ENCODE measurements at places on chromosomes 3 and 15.

GRCh38 chr3:81033185-81033584, 728.3 kb downstream of the GBE1 start:
- DNase-seq, result no peak
- no peaks in the 10 kb centered on the region for H3K27me3 ChIP-seq
- no peak overlapping the region for H3K27ac ChIP-seq
- H3K4me1 ChIP-seq, result no peaks in the 10 kb centered on the region
- H3K4me3 ChIP-seq, result no peak overlapping the region

- H3K36me3 ChIP-seq, result no peaks in the 10 kb centered on the region
- peaks cover 3% of the 10 kb centered on the region for H3K4me1 ChIP-seq
- H3K27ac ChIP-seq, result no peak within 1 kb of the TSS
- H3K4me3 ChIP-seq, result no peak within 1 kb of the TSS
- DNase-seq, result peak; percentile 27
Measured at GRCh38 chr3:10816019-10816862, at the start of gene SLC6A11. Gene SLC6A11, plus strand, starts transcription at chr3:10816228. Its CDS starts 38 bp downstream, at chr3:10816266.

DNA sequence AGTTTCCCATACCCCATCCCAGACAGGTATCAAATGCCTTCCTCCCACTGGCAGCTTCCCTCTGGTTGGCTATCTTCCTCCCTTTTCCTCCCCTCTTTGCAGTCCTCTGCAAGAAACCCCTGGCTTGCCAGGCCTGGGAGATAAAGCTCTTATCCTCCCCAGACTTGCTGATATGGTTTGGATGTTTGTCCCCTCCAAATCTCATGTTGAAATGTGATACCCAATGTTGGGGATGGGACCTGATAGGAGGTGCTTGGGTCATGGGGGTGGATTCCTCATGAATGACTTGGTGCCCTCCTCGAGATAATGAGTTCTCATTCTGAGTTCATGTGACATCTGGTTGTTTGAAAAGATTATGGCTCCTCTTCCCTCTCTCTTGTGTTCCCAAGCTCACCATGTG, 32.2 kb upstream of the SNRK start:
- H3K36me3 ChIP-seq, result no peaks in the 10 kb centered on the region
- no peak for DNase-seq
- no peak overlapping the region for H3K27ac ChIP-seq
- no peaks in the 10 kb centered on the region for H3K4me1 ChIP-seq
- H3K4me3 ChIP-seq, result no peak overlapping the region
- H3K27me3 ChIP-seq, result no peaks in the 10 kb centered on the region

- no peak overlapping the region for H3K27ac ChIP-seq
- DNase-seq, result no peak
- peaks cover 3% of the 10 kb centered on the region for H3K4me1 ChIP-seq
- H3K36me3 ChIP-seq, result peaks cover 7% of the 10 kb centered on the region
- no peaks in the 10 kb centered on the region for H3K27me3 ChIP-seq
Measured at GRCh38 chr3:128610451-128611070, 40.1 kb downstream of the RPN1 start.

GRCh38 chr15:69636169-69636915, 183.7 kb downstream of the RPLP1 start:
- no peaks in the 10 kb centered on the region for H3K27me3 ChIP-seq
- H3K4me1 ChIP-seq, result no peaks in the 10 kb centered on the region
- no peak overlapping the region for H3K4me3 ChIP-seq
- no peak for DNase-seq
- H3K36me3 ChIP-seq, result no peaks in the 10 kb centered on the region
- no peak overlapping the region for H3K27ac ChIP-seq

GRCh38 chr3:71964170-71964569, 179.2 kb upstream of the PROK2 start:
- H3K27me3 ChIP-seq, result no peaks in the 10 kb centered on the region
- DNase-seq, result no peak
- H3K4me3 ChIP-seq, result no peak overlapping the region
- H3K36me3 ChIP-seq, result no peaks in the 10 kb centered on the region
- H3K4me1 ChIP-seq, result no peaks in the 10 kb centered on the region

- DNase-seq, result no peak
- peaks cover 3% of the 10 kb centered on the region for H3K36me3 ChIP-seq
- no peaks in the 10 kb centered on the region for H3K27me3 ChIP-seq
- H3K4me1 ChIP-seq, result peaks cover 3% of the 10 kb centered on the region
- H3K27ac ChIP-seq, result no peak overlapping the region
Measured at GRCh38 chr15:92391640-92392039, 2.0 kb upstream of the ST8SIA2 start.

GRCh38 chr3:18111796-18112232, 313.3 kb downstream of the SATB1 start:
- H3K27me3 ChIP-seq, result no peaks in the 10 kb centered on the region
- no peak overlapping the region for H3K4me3 ChIP-seq
- H3K4me1 ChIP-seq, result peaks cover 5% of the 10 kb centered on the region

- H3K4me3 ChIP-seq, result no peak overlapping the region
- no peak overlapping the region for H3K27ac ChIP-seq
- H3K4me1 ChIP-seq, result no peaks in the 10 kb centered on the region
- H3K27me3 ChIP-seq, result peaks cover 4% of the 10 kb centered on the region
Measured at GRCh38 chr3:32120471-32120870, 14.1 kb downstream of the GPD1L start.

DNA sequence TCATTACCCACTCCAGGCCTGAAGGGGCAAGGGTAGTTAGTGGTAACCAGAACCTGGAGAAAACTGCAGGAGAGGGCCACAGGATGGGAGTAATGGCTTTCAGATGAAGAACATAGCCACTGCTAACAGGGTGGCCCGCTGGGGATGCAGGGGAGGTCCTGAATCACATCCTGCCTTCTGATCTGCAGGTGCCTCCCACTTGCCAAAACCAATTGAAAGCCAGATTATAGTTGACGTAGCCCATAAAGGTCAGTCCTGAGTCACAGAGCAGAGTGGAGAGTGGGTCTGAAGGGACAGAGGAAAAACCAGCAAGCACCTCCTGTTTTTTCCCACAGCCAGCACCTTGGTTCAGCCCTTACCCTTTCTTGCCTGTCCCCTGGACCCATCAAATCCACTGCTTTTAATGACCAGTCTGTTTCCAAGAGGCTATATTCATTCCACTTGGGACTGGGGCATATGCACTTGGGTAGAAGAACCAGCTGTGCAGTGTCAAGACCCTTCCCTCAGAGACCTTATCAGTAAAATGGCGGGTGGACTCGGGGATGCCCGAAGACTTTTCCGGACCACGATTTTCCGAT, 646 bp upstream of the SLC35G2 start:
- H3K27ac ChIP-seq, result no peak overlapping the region
- peaks cover 15% of the 10 kb centered on the region for H3K4me1 ChIP-seq
- H3K27me3 ChIP-seq, result no peaks in the 10 kb centered on the region
- peak; percentile 5 for DNase-seq
- no peaks in the 10 kb centered on the region for H3K36me3 ChIP-seq

- peaks cover 16% of the 10 kb centered on the region for H3K4me1 ChIP-seq
- H3K27ac ChIP-seq, result no peak overlapping the region
- no peaks in the 10 kb centered on the region for H3K36me3 ChIP-seq
- no peak for DNase-seq
- no peaks in the 10 kb centered on the region for H3K27me3 ChIP-seq
- no peak overlapping the region for H3K4me3 ChIP-seq
Measured at GRCh38 chr15:41860049-41860828, 21.6 kb downstream of the PLA2G4B start.

- no peak overlapping the region for H3K4me3 ChIP-seq
- no peaks in the 10 kb centered on the region for H3K4me1 ChIP-seq
- no peak overlapping the region for H3K27ac ChIP-seq
- H3K27me3 ChIP-seq, result peaks cover 4% of the 10 kb centered on the region
- DNase-seq, result no peak
Measured at GRCh38 chr15:51200792-51201191, 106.1 kb upstream of the TNFAIP8L3 start.

GRCh38 chr3:116378077-116378476, 67.2 kb downstream of the LSAMP start:
- no peak overlapping the region for H3K27ac ChIP-seq
- H3K27me3 ChIP-seq, result no peaks in the 10 kb centered on the region
- DNase-seq, result no peak
- H3K4me1 ChIP-seq, result no peaks in the 10 kb centered on the region
- H3K36me3 ChIP-seq, result no peaks in the 10 kb centered on the region

DNA sequence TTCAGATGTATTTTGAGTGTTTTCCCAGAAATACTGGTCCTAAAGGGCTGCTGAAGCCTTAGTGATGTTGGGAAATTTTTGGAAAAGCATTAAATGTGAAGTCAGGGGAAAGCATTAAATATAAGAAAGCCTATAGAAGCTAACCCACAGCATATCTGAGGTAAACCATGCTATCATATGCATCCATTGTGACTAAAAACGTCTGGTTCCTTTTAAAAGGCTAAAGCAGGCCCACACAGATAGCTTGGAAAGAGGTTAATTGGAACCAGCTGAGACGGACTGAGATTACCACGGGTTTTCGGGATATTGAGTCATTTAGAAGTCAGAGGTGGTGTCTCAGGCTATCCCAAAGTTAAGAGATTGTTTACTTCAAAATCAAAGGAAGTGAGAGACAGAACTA, 78.2 kb downstream of the CYP19A1 start:
- no peaks in the 10 kb centered on the region for H3K4me1 ChIP-seq
- no peaks in the 10 kb centered on the region for H3K27me3 ChIP-seq
- H3K36me3 ChIP-seq, result no peaks in the 10 kb centered on the region
- no peak overlapping the region for H3K4me3 ChIP-seq
- DNase-seq, result no peak
- no peak overlapping the region for H3K27ac ChIP-seq

DNA sequence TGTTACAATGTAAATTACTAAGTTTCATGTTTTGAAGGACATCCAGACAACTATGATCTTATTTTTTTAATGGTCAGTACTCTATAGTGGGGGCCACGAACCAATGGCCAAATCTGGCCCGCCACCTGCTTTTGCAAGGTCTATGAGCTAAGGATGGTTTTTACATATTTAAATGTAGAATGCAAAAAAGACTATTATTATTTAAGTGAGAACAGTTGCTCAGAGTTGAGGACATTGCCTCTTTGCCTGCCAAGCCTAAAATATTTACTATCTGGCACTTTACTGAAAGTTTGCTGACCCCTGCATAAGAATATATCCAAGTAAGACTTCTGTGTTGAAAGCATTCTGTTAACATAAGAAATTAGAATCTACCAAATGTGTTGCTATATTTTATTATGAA, 163.7 kb upstream of the MDFIC2 start:
- H3K27me3 ChIP-seq, result no peaks in the 10 kb centered on the region
- DNase-seq, result no peak
- no peaks in the 10 kb centered on the region for H3K36me3 ChIP-seq
- no peaks in the 10 kb centered on the region for H3K4me1 ChIP-seq
- no peak overlapping the region for H3K27ac ChIP-seq

DNA sequence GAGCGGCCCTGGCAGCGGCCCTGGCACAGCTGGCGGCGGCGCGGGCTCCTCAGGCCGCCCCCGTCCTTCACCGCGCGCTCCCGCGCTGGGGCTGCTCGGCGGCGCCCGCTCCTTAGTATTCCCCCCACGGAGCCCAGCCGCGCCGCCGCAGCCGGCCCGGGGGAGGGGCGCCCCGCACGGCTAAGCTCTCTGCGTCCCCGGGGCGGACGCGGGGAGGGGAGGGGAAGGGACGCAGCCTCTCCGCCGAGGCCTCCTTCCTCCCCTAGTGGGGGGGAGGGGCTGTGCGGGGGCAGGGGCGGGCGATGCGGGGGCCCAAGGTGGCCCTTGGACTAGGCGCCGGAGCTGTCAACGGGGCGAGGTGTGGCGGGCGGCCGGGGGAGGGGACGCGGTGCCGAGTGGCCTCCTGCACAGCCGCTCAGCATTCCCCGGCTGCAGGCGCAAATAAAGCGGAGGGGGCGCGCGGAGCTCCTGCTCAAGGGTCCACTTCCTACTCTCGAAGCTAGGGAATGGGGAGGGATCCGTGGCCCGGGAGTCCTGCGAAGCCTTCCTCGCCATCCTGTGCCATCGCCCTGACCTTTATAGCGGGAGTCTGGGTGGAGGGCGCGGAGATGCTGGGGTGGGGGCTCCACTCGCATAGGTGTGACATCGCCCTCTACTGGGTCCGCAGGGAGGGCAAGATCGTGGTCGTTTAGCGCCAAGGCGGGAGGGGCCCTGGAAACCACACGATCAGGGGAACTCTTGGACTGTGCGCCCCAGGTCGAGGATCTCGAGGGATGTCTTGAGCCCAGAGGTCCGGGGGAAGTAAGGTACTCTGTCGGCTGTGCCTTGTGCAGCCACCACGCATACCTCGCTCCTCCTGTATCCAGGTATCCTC, 22.2 kb downstream of the EPHB3 start:
- peak overlapping the region; percentile 38 for H3K4me3 ChIP-seq
- H3K27me3 ChIP-seq, result no peaks in the 10 kb centered on the region
- peaks cover 35% of the 10 kb centered on the region for H3K36me3 ChIP-seq

DNA sequence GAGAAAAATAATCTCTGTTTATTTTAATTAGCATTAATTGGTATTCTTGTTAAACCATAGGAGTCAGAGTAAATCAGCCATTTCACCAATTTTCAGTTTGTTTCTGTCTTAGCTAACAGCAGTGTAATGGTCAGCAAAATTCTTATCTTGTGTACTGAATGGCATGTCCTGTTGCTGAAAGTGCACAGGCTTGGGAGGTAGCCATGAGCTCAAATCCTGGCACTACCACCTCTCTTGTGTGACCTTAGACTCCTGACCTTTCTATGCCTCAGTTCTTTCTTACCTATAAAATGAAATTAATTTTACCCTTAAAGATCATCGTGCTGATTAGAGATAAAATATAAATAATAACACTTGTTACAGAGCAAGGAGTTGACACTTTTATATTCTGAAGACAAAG, 35.8 kb downstream of the MLH1 start:
- no peaks in the 10 kb centered on the region for H3K27me3 ChIP-seq
- no peak overlapping the region for H3K4me3 ChIP-seq
- DNase-seq, result no peak
- no peak overlapping the region for H3K27ac ChIP-seq

DNA sequence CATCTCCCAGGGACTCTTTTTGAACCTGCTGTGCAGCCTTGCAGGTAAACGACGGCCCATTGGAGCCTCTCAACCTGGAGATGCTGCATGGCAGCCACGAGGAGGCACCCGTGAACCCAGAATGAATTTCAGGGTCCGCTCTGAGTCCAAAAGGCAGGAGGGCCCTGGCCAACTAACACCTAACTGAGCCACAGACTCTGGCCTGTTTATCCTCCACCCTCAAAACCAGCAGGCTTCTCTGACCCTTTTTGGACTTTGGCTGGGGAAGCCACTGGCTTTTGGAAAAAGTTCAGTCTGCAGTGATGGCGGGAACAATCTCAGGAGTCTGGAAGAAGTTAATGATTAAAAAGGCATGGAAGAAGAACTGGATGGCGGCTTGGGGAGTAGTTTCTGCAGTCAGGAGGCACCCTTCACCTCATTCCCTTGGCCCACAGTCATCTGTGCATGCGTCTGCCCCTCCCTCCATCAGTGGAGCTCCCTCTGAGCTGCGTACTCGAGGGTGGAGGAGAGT, 4.1 kb downstream of the PXYLP1 start:
- peaks cover 9% of the 10 kb centered on the region for H3K4me1 ChIP-seq
- H3K27ac ChIP-seq, result no peak overlapping the region
- no peak overlapping the region for H3K4me3 ChIP-seq
- H3K27me3 ChIP-seq, result no peaks in the 10 kb centered on the region
- DNase-seq, result no peak

- peak; percentile 23 for DNase-seq
- H3K27me3 ChIP-seq, result peaks cover 2% of the 10 kb centered on the region
- no peak overlapping the region for H3K27ac ChIP-seq
- H3K36me3 ChIP-seq, result no peaks in the 10 kb centered on the region
Measured at GRCh38 chr15:60973637-60974415, 255.3 kb downstream of the RORA start.

GRCh38 chr3:137163241-137163871, 205.6 kb downstream of the IL20RB start:
- H3K4me1 ChIP-seq, result peaks cover 5% of the 10 kb centered on the region
- no peaks in the 10 kb centered on the region for H3K27me3 ChIP-seq
- H3K36me3 ChIP-seq, result no peaks in the 10 kb centered on the region

Data from neuronal stem cell (in vitro differentiated cells).